ENCODE measurements at places on chromosomes 3 and 15.
A peak's percentile ranks its signal among the peaks of the same experiment; 100 is the strongest.

DNA sequence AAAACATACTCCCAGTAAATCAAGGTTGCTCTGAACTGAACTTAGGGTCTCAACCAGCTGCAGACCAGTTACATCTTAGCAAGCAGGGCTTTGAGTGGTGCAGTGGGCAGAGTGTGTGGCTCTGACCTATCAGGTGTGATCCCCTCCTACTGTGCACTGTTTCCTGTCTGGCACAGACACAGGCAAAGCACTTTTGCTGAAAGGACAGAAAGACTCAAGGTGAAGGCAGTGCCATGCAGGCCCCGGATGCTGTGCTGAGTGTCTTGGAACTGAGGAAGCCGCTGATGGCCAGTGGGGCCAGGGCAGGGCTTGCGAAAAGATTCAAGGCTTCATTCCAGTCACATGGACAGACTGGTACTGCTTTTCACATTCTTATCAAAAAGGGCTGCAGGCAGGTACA lies 85.2 kb downstream of the CACNA1D start:
- no peak for DNase-seq

DNA sequence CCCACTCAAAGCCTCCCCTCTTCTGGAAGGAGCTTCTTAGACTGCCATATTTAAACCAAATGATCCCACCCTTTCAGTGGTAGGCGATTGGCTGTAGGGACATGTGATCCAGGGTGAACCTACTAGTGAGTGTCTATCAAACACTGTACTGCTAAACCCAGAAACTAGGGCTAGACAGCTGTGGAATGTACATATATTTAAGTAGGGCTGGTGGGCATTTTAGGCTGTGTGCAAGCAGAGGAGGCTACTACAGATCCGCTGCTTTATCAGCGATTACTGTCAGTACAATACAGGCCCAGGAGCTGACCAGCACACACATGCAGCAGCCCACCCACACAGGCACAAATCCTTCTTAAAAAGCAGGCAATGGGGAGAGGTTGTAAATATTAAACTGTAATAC lies 15.4 kb upstream of the LARP6 start:
- DNase-seq = peak; percentile 35

GRCh38 chr15:63544258-63545026 lies 40.0 kb downstream of the USP3 start:
- DNase-seq = no peak

DNA sequence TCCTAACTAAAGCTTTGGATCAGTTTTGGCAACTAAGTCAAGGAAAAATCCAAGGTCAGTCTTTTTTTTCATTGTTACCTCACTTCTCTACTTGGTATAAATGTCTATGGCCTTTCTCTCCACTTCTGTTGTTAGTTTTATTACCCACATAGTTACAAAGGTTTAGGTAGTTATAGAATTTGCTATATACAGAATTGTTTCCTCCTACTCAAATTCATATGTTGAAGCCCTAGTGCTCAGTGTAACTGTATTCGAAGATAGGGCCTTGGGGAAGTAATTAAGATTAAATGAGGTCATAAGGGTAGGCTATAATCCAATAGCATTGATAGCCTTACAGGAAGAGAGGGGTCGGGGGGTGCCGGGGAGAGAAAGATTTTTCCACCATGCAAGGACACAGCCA lies 19.7 kb upstream of the STIMATE start:
- peak; percentile 25 for DNase-seq

DNA sequence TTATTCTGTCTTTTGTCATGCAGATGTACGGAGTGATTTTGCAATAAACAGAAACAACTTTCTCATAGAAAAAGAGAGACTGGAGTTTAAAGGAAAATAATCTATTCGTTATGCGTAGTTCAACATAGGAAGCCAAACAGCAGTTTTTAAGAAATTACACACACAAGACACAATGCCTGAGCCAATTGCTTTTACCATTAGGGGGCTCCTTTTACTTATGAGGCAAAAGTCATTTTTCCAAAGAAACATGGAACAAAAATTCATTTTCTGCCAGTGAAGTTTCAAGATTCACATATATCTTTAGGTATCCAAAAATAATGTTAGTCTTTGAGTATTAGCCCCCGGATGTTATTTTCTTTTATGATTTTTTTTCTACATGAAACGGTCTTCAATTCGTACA lies 10.7 kb downstream of the CNTN6 start:
- no peak for DNase-seq

GRCh38 chr3:38507120-38507519 lies 11.0 kb downstream of the EXOG start:
- no peak for DNase-seq

DNA sequence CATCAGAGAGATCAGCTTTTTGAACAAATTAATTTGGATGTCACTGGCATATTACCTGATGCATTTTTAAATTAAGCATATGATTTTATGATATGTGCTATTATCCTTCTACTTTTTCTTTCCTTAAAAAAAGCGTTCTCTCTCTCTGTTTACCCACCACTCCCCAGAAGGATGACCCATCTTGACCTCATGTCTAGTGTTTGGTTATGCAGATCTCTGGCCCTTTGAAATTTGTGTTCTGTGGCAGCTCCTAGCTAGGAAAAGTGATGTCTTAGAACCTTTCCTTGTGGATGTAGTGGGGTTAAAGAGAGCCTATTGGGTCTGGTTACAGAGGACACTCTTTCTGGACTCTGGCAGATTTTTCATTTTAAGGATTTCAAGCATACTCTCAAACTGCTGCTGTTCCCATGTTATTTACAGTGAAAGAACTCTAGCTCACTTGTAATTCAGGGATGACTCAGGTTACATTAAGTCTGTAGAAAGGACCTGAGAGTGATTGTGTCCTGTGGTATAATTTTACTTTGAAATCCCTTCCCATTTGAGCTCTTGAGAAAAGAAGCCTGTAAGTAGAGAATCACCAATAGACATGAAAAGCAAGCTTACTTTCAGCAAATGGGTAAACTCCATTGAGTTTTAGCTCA lies 23.8 kb downstream of the ARHGEF26 start:
- DNase-seq = no peak

- no peak for DNase-seq
Observed at GRCh38 chr15:39721893-39722292, 60.7 kb downstream of the FSIP1 start.

GRCh38 chr3:177835008-177835407 lies 637.7 kb upstream of the TBL1XR1 start:
- peak; percentile 98 for DNase-seq

DNA sequence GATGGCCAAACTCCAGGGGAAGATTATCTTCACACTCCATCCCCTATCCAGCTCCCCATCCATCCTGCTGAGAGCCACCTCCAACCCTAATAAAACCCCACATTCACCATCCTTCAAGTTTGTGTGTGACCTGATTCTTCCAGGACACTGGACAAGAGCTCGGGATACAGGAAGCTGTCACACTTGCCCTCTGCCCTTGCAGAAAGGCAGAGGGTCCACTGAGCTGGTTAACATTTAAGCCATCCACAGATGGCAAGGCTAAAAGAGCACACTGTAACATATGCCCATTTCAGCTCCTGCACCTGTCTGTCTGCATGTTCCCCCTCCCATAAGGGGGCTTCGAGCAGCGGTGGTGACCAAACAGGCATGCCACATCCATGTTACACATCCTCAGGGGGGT lies 29.8 kb downstream of the SETMAR start:
- no peak for DNase-seq

GRCh38 chr3:110296885-110297284 lies 774.7 kb upstream of the NECTIN3 start:
- DNase-seq = no peak

DNA sequence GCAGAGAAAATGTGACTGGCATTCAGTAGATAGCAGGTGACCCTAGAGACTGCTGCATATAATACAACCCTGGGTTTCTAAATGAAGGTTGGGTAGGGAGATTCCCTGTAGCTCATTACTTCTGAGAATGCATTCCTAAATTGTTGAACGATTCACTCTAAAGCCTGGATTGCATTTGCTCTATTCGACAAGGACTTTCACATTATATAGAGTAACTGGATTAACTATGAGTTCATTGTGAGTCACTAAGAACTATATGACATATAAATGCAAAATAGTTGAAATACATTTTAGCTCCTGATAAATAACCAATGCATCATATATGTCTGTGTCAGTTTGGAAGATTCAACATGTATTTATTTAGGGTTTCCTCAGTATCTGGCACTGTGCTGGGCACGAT lies 294.7 kb upstream of the CCDC54 start:
- DNase-seq = no peak

GRCh38 chr3:16994854-16995525 lies 110.2 kb downstream of the PLCL2 start:
- no peak for DNase-seq

DNA sequence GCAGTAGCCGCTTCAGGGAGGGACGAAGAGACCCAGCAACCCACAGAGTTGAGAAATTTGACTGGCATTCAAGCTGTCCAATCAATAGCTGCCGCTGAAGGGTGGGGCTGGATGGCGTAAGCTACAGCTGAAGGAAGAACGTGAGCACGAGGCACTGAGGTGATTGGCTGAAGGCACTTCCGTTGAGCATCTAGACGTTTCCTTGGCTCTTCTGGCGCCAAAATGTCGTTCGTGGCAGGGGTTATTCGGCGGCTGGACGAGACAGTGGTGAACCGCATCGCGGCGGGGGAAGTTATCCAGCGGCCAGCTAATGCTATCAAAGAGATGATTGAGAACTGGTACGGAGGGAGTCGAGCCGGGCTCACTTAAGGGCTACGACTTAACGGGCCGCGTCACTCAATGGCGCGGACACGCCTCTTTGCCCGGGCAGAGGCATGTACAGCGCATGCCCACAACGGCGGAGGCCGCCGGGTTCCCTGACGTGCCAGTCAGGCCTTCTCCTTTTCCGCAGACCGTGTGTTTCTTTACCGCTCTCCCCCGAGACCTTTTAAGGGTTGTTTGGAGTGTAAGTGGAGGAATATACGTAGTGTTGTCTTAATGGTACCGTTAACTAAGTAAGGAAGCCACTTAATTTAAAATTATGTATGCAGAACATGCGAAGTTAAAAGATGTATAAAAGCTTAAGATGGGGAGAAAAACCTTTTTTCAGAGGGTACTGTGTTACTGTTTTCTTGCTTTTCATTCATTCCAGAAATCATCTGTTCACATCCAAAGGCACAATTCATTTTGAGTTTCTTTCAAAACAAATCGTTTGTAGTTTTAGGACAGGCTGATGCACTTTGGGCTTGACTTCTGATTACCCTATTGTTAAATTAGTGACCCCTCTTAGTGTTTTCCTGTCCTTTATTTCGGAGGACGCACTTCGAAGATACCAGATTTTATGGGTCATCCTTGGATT lies at the start of gene MLH1:
Gene MLH1, plus strand, starts transcription at position 193 of the 958 bp plus-strand sequence. Its CDS starts 30 bp downstream, at position 223.
- no peak for DNase-seq

DNA sequence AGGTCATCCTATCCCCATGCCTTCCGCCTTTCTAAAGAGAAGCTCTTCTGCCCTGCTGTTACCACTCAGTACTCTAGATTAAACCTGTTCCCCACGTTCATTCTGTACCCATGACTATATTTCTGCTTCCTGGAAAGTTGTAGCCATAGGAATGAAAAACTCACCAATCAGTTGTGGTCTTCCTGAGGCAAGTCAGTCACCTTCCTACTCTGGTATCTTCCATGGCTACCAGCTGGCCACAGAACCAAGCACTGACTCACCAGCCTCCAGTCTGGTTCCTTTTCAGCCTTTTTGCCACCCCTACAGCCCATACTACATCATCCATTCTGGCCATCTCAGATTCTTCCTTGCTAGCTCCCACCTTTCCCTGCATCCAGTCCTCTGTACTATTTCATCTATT lies 46.4 kb downstream of the TMEM44 start:
- DNase-seq = no peak

GRCh38 chr15:84840741-84841429 lies 23.7 kb downstream of the ALPK3 start:
- DNase-seq = no peak

DNA sequence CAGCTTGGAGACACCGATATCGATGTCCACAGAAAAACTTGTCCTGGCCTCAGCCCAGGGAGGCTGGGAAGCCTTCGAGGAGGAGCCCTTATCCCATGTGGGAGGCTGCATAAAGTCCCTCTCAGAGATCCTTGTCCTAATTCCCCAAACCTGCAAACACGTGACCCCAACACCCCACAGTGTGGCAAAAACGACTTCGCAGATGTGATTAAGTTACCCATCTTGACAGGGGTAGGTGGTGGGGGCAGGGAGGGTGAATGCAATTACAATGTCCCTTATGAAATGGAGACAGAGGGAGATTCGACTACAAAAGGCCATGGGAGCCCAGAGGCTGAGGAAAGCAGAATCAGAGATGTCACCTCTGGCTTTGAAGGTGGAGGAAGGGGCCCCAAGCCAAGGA lies 2.3 kb upstream of the TLR9 start:
- DNase-seq = no peak

- DNase-seq = no peak
Observed at GRCh38 chr3:138549179-138549977, 44.7 kb downstream of the CEP70 start.

DNA sequence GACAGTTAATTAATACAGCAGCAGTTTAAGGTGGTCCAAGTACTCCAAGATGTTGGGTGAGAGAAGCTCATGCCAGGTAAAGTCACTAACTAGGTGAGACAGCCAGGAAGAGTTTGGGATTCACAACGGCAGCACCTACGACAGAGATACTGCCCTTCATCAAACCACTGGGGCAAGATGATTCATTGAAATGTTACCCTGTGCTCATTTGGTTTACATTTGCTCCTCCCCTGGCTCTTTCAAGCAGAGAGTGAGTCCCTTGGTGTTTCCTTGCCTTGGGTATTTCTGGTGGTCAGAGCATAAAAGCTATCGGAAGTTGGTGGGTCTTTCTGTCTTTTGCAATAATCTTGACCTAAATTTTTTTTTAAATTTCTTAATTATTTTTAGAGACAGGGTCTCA lies 19.9 kb upstream of the PDE8A start:
- no peak for DNase-seq

GRCh38 chr3:60594025-60594424 lies 657.2 kb downstream of the FHIT start:
- no peak for DNase-seq

- peak; percentile 71 for DNase-seq
Observed at GRCh38 chr15:90184786-90185704, 16.1 kb upstream of the SEMA4B start.

- DNase-seq = no peak
Observed at GRCh38 chr3:2823031-2823430, 287.1 kb downstream of the IL5RA start.

GRCh38 chr3:126713199-126713598 lies 9.2 kb downstream of the CHCHD6 start:
- DNase-seq = no peak

DNA sequence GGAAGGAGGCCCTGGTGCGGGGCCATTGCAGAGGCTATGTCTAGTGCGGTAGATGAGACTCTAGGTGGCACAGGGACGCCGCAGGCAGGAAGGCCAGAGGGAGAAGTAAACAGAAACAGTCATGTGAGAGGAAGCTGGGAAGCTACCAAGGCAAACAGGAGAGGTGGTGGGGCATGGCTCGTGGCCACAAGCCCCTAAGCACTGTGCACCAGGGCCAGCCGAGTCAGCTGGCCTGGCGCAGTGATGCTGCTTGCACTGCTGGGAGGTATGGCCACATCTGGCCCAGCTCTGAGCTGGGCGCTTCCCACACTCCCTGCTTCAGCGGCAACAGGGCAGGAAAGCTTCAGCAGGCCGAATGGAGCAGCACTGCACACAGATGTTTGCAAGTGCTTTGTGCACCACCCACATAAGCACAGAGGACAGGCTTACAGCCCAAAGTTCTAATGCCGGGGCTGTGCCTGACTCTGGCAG lies 76.6 kb downstream of the SRGAP3 start:
- no peak for DNase-seq

All from NCI-H82 (cell line).